ENCODE measurements at places on chromosomes 2 and 18.

GRCh38 chr2:165173215-165173614 is 30.6 kb downstream of the SCN3A start:
- no peak for DNase-seq

- DNase-seq: no peak
Observed at GRCh38 chr18:55840601-55841170, 252.7 kb upstream of the TCF4 start.

DNA sequence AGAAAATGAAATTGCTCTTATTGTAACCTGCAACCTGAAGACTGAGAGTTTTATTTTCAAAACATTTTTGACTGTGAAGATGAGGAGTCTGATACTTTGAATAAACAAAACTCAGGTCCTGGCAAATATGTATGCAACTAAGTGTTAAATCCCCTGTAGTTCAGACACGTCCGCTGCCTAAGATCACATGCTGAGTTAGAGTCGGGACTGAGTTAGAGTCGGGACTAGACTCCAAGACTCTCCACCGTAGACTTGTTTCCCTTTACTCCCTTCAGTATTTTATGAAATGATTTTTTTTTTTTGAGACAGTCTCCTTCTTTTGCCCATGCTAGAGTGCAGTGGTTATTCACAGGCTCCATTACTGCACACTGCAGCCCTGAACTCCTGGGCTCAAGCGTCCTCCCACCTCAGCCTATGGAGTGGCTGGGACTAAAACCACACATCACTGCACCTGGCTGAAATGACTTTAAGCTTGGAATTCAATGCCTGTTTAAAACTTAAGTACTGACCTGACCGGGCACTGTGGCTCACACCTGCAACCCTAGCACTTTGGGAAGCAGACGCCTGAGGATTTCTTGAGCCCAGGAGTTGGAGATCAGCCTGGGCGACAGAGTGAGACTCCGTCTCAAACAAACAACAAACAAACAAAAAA is 28.0 kb upstream of the PMAIP1 start:
- DNase-seq: no peak

- no peak for DNase-seq
Observed at GRCh38 chr18:55323051-55323994, 264.7 kb downstream of the TCF4 start.

DNA sequence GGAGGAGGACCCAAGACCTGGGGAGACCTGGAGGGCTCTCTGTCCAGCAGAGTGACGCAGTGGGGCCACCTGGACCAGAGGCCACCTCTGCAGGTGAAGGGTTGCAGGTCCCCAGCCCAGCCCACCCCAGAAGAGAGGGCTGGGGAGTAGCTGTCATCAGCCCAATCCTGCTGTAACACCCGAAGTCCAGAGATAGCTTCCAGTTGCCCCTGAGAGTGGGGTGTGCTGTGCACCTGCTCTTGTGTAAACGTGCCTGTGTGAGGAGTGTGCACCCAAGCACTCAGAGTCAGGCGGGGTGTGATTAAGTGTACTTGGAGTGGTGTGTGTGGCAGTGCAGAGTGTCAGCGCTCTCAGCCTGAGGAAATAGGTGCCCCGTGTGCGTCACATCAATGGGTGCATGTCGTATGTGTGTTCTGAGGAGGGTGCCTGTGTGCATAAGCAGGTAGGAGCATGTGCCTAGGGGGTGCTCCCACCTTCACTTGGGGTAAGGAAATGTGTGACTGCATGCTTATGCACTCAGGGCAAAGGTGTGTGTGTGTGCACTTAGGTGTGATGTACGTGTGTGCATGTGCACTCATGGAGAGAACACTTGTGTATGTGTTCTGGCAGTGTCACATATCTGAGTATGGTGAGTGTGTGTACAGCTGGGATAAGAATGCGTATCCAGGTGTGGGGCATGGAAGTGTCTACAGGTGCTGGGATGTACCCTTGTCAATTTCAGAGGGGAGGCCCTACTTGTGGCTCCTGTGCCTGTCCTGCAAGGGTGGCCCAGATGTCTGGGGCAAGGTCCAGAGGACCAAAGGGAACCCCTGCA is 672 bp downstream of the ATP6V1B1 start:
- no peak for DNase-seq

- DNase-seq: no peak
Observed at GRCh38 chr2:240685771-240686371, 3.2 kb upstream of the AQP12B start.

GRCh38 chr18:74229005-74229404 is 62.8 kb downstream of the CYB5A start:
- no peak for DNase-seq

GRCh38 chr2:64017811-64018700 is 1.2 kb downstream of the VPS54 start:
- DNase-seq: no peak

GRCh38 chr2:179951680-179952079 is 55.4 kb downstream of the CWC22 start:
- DNase-seq: no peak

GRCh38 chr18:7596147-7596546 is 29.0 kb downstream of the PTPRM start:
- DNase-seq: no peak

DNA sequence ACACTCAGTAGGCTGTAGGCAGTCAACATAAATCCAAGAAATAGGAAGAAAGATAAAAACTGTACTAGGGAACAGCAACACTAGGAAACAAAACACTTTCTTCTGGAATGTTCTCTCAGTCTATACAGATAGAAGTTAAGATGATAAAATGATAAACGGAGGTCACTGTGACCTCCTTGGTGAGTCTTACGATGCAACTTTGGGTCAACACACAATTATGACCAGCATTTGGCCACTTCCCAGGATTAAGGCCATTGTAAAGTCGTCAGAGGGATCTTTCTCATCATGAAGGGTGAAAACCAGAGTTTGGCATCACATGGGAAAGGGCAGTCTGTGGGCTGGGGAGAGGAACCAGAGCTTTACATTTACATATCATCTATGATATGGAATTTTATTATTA is 33.4 kb downstream of the LAMA3 start:
- no peak for DNase-seq

DNA sequence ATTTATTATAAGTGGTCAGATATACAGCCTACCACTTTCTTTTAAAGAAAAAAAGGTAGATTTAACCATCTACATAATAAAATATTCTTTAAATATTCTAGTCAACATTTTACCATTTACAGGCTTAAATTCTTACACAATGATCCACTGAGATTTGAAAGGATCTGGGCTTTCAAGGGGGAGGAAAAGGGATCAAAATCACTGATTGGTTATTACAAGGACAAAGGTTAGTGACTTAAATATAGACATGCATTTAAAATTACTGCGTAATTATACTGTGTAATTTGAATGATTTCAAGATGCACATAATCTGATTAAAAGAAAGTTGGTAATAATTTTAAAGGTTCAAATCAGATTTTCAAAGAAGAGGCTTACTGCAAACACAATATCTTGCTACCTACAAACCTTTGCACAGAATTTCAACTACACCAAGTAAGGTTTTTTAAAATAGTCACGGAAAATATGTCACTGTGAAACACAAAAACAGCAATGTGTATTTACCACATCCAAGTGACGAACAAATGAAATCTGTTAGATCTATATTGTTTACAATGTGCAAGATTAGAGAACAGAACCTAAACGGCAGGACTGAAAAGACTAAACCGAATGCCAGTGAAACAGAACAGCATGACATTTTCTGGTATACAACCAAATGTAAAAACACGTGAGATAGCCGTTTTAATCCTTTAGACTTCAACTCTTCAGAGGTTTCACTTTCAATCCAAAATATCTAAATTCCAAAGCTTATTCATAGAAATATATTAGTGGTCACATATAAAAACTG is 40.8 kb downstream of the RTN4 start:
- no peak for DNase-seq

DNA sequence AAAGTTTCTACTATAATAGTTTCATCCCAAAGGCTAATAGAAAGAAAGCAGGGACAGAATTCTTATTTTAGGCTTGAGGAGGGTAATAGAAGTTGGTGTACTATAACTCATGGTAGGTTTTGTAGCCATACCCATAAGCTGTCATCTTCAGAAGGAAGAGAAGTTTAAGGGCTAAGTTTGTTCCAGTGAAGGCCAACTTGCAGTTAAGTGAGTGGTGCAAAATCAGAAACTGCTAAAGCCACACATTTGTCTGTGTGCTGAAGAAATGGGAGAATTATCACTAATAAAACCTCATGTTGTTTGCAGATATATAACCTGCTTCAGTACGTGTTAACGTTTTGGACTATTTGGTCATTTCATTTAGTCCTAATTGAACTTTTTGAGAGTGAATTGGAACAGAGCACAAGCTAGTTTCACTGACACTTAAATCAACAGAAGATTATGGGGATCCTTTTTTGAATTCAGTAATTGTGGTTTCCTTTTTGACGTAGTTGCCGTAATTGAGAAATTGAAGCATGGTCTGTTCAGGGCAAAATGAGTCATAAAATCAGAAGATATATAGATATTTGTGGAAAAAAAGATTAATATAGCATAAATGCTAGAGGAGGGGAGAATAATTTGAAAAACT is 69.1 kb downstream of the PHLPP1 start:
- DNase-seq: no peak

DNA sequence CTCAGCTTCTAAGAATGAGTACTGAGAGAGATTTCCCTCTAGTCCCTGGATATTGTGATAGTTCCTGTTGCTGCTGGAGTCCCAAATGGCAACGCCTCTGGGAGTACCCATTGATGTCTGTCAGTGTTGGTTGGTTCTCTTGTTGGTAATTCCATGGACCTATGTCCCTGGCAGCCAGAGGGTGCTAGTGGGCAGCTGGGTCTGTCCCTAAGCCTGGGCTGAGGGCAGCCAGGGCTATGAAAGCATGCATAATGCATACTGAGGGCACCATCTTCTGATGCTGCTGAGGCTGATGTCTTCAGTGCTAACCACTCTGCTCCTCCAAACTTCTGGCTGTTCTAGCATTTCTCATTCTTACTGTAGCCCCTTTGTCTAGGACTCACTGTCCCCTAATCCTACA is 35.9 kb downstream of the NABP1 start:
- DNase-seq: no peak

DNA sequence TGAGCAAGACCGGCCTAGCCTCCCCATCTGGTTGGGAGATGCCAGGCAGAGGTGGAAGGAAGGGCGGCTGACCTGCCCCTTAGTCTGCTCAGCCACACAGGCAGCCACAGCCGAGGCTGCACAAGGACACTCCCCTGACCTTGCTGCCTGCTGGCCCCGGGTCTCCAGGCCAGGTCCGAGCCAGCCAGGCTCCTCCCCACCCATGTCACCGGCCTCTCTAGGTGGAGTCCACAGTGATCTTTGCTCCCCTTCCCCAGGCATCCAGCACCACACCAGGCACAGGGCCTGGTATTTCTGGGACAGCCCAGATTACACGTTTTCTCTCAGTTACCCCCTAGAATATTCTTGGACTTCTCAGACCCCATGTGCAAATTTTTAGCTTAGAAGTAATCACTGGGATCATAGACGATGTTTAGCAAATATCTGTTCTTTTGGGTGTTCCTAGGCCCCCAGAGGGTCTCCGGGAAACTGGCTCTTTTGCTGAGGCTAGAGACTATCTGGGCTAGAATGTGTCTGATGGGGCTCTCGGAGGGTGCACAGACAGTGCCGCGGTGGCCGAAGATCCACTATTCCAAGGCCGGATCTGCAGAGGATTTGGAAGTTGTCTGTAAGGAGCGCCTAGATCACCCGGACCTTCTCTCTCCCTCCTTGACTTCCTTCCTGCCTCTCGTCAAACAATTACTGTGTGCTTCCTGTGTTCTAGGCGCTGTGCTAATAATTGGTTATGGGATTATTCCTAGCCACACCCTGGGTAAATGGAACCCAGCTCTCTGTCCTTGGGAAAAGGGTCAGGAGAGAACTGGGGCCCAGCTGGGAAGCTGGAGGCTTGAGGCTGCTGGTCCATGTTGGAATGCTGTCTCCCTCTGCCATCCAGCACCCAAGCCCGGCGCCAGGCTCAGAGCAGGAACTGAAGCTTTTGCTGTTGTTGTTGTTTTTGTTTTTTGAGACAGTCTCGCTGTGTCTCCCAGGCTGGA is 46.9 kb downstream of the ODC1 start:
- no peak for DNase-seq

GRCh38 chr18:61993831-61994230 is 101.0 kb upstream of the RNF152 start:
- DNase-seq: no peak

DNA sequence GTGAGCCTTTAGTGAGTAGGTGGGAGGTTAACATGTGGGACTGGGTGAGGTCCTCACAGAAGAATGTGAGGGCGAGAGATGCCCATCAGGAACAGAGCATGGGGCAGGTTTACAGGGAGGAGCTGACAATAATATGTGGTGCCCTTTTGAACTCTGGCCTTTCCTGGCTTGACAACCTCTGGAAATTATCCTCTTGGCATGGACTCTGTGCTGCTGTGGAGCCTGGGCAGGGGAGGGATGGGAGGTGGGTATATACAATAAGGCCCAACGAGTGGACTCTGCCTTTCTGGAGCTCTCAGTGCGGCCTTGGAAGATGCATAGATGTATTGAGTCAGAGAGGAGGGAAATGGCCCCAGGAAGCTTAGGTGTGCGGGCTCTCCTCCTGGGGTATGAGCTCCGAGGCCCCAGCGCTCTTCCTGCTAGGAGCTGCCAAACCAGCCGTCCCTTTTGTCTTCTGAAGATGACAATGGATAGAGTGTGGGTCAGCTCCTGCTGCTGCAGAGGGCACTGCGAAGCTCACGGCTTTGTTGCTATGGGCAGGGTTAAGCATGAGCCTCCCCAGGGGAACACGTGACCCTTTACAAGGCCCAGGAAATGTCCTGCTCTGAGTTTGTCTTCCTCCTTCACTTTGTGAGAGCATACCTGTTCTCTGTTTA is 8.7 kb upstream of the PSD4 start:
- no peak for DNase-seq

- no peak for DNase-seq
Observed at GRCh38 chr18:50830544-50830943, 10.7 kb upstream of the MRO start.

DNA sequence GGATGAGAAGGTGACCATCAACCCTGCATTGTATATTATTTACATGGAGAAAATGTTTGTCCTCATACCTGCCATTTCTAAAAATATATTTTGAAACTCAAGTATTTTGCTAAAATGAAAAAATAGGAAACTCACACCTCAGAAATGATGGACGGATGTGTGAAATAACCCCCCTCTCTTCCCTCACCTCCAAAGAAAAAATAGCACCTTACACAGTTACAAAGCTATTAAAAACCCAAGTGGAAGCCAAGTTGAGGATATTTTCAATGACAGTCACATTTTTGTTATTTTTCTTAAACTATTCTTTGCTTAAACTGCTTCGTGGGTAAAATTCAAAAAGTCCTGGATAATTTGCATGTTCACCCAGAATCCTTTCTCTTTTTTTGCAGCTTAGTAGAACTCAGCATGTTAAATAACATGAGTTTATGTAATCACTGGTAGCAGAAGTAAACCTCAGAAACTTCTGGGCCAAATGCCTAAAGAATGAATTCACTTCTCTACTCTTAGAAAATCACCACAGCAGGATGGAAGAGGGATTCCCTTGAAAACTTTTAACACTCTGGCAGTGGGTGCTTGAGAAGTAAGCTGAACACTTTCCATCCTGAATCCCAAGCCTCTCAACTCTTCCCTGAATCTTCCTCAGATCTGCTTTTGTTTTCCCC is 768 bp downstream of the DSC1 start:
- no peak for DNase-seq
